Stimulated activated CD8-positive, alpha-beta memory T cell treated with anti-CD3 and anti-CD28 coated beads, Interleukin-15, amount 100 ng/mL, for 4 hours (primary cell): ENCODE measurements at places on chromosomes 1 and 21.

DNA sequence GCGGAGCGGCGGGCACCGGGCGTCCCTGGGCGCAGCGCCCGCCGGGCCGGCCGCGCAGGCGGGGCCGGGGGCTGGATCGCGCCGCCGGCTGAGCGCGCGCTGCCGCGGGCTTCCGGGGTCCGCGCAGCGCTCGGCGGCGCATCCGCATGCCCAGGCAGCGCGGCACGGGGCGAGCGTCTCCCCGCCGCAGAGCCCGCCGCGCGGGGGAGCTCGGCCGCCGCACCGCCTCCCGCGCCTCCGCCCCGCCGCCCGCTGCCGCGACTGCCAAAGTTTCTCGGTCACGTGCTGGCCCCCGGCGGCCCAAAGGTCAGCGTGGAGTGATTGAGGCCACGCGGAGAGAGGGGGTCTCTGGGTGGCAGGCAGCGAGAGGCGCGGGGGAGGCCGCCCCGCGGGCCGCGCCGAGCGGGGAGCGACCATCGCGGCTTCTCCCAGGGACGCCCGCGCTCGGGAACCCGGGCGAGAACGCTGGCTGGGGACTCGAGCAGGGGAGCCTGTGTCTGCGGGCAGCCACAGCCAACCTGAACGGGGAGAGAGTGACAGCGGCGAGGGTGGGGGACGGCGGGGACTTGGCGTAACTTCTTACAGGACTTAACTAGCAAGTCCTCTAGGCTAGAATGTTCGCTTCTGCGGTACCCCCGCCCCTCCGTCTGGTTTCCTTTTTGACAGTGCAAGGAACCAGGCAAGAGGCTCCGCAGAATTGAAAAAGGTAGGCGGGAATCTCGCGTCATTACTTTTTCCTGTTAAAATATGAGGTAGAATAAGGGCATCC, at the start of gene ILDR2:
Gene ILDR2, minus strand, starts transcription at position 180 of the 769 bp plus-strand sequence. CDS start 272 bp downstream, outside the sequence.
- peak; percentile 45 for DNase-seq

- no peak for DNase-seq
Observed at GRCh38 chr1:59696421-59697115, 118.2 kb upstream of the HOOK1 start.

DNA sequence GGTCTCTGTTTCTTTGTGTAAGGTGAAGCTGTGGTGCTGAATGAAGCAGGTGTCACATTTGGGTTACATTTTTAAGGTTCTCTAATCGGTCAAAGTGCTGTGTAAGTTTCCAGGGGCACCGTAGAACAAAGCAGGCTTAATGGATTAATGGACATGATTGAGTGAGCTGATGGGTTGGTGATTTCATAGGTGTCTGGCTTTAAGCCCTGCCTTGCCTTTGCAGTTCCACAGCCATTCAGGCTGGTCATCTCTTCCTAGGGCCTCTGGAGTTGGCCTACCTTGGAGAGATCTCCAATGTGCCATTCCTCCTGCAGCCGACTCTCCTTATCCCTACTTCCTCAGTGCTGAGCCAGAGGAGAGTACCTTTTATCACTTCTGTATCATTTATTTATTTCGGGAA, 15.2 kb downstream of the GALNT2 start:
- DNase-seq: no peak

- no peak for DNase-seq
Observed at GRCh38 chr1:95407131-95407885, 173.3 kb downstream of the RWDD3 start.

DNA sequence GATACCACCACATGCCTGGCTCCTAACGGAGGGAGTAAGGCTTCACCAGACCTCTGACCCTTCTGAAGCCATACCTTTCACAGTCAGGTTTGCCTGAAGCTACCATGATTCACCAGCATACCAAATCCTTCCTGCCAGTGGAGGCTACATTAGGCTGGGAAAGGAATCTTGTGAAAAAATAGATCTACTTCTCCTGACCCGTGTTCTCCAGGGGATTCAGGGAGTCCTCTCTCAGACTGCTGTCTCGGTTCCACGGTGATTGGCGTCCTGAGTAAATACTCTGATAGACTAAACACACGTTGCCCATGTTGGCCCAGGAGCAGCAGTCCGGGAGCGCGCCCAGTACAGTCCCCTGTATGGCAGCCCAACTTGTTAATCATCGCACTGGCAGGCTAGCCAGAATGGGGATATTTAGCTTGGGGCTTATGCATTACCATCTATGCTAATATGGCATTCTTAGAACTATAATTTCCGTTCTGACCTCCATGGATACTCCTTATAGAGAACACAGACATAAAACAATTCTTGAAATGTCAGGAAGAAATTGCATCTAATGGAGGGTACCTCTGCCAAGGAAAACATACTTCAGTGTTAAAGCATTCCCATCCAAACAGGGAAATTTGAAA, 173.2 kb downstream of the ROR1 start:
- no peak for DNase-seq

DNA sequence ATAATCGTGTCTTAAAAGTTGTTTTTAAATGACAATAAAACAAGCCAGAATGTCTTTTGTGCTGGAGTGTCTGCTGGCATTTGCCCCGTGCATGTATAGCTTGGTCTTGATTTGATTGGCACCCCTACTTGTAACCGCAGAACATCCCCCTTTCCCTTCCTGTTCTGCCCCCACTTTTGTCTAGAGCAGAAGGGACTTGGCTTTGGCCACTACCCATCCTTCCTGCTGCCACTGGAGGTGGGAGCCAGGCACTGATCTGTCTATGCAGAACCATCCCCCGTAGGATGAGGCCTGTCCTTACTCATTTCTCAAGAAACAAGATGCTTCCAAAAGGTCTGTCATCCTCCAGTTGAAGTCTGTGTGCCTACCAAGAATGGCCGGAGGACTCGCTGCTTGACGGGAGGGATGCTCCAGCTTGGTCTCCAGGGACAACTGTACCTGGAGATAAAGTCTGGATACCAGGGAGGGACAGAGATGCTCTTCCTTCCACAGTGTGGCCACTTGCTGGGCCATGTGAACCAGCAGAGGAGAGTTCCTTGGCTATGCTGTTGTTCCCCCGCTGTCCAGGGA, 1.1 kb upstream of the SLC27A3 start:
- no peak for DNase-seq

DNA sequence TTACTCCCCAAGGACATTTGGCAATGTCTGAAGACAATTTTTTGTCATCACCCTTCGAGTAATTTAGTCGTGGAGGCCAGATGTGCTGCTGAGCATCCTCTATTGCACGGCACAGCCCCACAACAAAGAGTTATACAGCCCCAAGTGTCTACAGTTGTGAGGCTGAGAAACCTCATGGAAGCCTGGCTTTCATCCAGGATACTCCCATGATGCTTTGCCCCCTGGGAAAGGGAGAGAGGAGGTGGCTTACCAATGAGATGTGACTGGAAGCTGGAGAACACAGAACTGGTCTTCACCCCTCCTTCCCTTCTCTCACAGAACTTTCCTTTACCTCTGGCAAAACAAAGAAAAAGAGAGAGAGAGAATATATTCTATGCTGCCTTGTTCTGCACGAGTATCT, 150.9 kb upstream of the VAMP3 start:
- no peak for DNase-seq

- no peak for DNase-seq
Observed at GRCh38 chr1:225660544-225660946, 7.6 kb upstream of the ENAH start.

- no peak for DNase-seq
Observed at GRCh38 chr1:86703696-86704457, 499 bp upstream of the SH3GLB1 start.

GRCh38 chr21:42039470-42039901, 29.3 kb upstream of the ZBTB21 start:
- DNase-seq: no peak

DNA sequence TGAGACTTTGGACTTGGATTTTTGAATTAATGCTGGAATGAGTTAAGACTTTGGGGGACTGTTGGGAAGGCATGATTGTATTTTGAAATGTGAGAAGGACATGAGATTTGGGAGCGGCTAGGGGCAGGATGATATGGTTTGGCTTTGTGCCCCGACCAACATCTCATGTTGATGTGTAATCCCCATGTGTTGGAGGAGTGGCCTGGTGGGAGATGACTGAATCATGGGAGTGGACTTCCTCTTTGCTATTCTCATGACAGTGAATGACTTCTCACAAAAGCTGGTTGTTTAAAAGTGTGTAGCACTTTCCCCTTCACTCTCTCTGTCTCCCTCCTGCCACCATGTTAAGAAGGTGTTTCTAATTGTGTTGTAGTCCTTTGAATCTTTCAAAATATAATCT, 9.3 kb upstream of the PHGDH start:
- DNase-seq: no peak

DNA sequence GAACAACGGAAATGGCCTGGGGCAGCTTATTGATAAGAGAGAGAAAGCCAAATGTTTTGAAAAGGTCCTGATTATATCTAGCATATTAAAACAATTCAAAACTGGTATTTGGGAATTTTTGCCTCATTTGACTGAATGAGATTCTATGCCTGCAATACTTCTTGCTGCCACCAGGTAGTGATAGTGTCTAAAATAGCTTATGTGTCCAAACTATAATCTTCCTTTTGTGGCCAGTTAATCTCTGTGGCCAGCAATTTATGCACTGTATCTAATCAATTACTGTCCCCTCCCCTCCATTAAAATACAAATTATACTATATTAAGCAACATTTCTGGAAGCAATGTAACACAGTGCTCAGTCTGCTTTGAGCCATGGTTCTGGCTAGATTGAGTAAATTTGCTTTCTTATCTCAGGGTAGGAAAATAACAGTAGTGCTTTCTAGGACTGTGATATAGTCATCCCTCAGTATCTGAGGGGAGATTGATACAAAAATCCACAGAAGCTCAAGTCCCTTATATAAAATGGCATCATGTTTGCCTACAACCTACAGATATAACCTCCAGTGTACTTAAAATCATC, 91.8 kb downstream of the FOXD2 start:
- DNase-seq: no peak

DNA sequence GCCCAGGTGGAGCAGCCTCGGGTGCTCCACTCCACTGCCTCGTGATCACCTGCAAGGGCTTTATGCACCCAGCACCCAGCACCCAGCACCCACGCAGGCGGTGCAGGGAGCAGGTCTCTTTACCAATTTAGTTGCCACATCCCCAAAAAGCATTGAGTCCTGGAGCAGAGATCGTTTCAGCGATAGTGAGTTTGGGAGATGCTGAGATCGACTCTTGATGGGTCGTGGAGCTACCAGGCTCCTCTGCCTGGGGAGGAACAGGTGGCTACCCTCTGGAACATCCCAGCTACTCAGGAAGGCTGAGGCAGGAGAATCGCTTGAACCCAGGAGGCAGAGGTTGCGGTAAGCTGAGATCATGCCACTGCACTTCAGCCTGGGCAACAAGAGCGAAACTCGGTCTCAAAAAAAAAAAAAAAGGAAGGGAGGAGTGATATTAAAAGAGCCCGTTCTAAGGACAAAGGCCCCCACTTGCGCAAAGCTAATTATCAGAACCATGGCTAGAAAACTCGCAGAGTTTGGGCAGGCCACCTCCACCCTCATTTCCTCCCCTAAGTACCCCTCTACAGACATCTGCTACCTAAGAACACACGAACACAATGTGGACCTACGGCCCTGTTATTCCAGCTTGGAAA, 106.5 kb upstream of the SLC45A1 start:
- no peak for DNase-seq

- DNase-seq: no peak
Observed at GRCh38 chr1:200699871-200700270, 30.2 kb upstream of the DDX59 start.

DNA sequence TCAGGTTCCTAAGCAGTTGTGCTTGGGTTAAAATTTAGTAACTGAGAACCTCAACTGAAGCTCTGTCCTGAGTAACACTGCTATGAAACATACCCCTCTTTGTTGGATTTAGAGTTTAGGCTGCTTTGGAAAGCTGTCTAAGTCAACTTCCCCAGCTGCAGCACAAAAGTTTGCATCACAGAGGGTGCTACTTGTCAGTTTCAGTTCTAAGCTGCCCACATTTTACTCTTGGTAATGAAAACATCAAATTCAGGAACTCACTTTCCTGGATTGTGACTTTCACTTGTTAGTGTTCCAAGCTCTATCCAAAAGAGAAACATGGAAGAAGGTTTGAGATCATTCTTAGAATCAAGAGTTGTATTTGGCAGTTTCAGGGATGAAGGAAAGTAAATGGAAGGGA, 191.7 kb upstream of the NFIA start:
- no peak for DNase-seq

DNA sequence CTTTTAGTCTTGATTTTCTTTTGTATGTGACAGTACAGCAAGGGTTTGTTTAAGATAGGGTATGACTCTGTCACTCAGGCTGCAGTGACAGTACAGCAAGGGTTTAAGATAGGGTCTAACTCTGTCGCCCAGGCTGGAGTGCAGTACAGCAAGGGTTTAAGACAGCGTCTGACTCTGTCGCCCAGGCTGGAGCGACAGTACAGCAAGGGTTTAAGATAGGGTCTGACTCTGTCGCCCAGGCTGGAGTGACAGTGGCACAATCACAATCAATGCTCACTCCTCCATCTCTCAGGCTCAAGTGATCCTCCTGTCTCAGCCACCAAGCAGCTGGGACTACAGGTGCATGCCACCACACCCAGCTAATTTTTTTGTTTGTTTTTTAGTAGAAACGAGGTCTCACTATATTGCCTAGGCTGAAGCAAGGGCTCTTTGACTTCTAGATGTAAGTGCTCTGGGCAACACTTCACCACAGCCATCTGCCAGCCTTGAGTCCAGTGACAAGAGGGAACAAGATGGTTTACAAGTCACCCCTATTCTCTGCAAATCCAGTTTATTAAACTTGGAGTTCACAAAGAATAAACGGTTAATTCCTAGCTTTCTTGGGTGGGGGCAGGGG, 965 bp upstream of the SH2D5 start:
- DNase-seq: no peak

DNA sequence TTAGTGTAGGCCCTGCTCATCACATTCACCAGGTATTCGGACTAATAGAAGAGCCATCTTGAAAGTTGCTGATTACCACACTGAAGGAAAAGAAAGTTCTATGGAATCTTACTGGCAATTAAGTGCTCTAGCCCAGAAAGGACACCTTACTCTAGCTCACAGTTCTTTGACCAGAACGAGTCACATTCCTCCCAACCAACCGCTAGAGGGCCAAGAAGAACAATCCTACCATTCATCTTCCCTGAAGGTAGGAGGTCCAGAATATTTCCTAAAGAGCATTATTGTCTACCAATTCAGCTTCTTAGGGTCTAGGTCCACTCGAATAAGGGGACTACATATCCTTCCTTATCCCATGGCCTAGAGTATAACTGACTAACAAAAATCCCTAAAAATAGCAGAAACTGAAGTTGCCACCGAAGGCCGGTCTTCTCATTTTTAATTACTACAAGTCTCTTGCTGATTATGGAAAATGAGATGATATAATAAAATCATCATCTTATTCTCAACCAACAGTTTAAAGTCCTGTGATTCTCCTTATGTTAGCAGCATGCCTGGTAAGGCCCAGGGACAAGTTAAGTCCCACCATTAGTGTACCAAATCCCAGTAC, 2.7 kb upstream of the FMO1 start:
- DNase-seq: no peak

- no peak for DNase-seq
Observed at GRCh38 chr1:154407198-154408091, 2.3 kb downstream of the IL6R start.

GRCh38 chr1:57421806-57422205, 2.1 kb downstream of the DAB1 start:
- no peak for DNase-seq
